Adipose tissue (tissue), 3 donors: ENCODE measurements at places on chromosomes 3 and 15. TPM values are rescaled to one million over a fixed set of nuclear protein-coding genes. Genes with fewer than 3 reads are reported as not detected.

The EPHA3 gene
- polyA plus RNA-seq: 2.3 TPM

The CCDC13 gene
- 0.85 TPM for polyA plus RNA-seq

The ZDHHC23 gene
- polyA plus RNA-seq: 1.7 TPM

The GPR15 gene
- not detected for polyA plus RNA-seq

The SHQ1 gene
- 5.0 TPM for polyA plus RNA-seq

The ATP8B4 gene
- polyA plus RNA-seq: 7.3 TPM

The TSPAN3 gene
- 93.7 TPM for polyA plus RNA-seq

The SLC6A1 gene
- polyA plus RNA-seq: 0.46 TPM

The TRPC1 gene
- polyA plus RNA-seq: 2.4 TPM

The FBN1 gene
- 11.6 TPM for polyA plus RNA-seq

The ENTPD3 gene
- polyA plus RNA-seq: 1.6 TPM

The CISH gene
- 16.2 TPM for polyA plus RNA-seq

The C2CD4B gene
- polyA plus RNA-seq: 8.8 TPM

The PP2D1 gene
- not detected for polyA plus RNA-seq

The PCLAF gene
- 1.0 TPM for polyA plus RNA-seq

The C3orf22 gene
- not detected for polyA plus RNA-seq

The PRR20G gene
- polyA plus RNA-seq: not detected
